Activated CD8-positive, alpha-beta memory T cell treated with anti-CD3 and anti-CD28 coated beads for 1 hour (primary cell): ENCODE measurements at places on chromosomes 12 and 14.

DNA sequence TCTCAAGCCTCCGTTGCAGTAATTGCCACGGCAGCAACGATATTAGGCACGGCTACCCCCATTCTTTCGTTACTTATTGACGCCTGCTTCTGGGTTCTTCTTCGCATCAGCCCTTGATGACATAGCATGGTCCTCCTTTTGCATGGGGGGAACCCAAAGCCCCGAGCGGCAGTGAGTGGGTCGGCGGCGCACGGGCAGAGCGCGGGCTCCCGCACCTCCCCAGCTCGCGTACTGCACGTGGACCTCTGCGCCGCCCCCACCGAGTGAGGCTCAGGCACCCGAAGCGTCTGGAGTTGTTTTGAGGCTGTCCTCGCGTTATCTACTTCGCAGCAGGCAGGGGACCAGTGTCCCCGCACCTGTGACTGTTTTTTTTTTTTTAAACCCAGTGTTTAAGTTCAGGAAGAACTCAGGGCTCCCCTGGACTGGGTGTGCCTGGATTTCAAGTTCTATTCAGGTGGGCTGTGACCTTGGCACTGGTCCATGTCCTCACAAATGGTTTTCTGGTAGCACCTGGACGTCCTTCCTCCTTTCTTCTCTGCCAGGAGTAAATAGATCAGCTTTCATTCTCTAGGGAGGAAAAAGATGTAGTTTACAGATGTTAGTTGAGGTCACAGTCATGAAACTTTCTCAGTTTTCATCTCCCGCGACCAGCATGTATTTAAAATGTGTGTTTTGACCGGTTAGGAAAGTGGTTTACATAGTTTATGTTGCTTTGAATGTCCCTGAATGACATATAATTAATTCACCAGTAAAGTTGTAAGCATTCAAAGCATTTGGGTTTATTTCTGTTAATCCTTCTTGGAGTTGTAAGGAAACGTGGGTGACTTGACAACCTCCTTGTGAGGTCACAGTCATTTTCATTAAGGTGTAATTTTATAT is 1.4 kb upstream of the FOXN4 start:
- DNase-seq = no peak

GRCh38 chr14:74308695-74309094 is 6.0 kb upstream of the ABCD4 start:
- no peak for DNase-seq

DNA sequence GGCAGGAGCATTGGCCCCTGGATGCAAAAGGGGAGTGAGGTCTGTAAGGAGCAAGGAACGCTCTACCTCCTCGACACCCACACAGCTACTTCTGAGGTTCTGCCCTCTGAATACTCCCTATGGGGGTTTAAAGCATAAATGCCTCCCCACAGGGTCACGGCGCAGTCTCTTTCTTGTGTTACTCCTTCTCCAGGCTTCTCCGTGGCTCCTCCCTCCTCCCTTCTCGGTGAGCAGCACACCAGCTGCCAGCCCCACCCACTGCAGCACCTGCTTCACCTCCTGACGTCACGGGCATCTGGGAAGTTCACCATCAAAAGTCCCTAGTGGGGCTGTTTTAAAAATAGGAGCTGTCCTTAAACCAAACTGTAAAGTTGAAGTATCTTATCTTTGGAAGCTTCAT is 67.3 kb downstream of the SPTB start:
- DNase-seq = no peak

- no peak for DNase-seq
These were observed 42.6 kb downstream of the TRAF3 start for GRCh38 chr14:102819747-102820330.

GRCh38 chr14:100837805-100838350 is 12.0 kb downstream of the MEG3 start:
- no peak for DNase-seq

DNA sequence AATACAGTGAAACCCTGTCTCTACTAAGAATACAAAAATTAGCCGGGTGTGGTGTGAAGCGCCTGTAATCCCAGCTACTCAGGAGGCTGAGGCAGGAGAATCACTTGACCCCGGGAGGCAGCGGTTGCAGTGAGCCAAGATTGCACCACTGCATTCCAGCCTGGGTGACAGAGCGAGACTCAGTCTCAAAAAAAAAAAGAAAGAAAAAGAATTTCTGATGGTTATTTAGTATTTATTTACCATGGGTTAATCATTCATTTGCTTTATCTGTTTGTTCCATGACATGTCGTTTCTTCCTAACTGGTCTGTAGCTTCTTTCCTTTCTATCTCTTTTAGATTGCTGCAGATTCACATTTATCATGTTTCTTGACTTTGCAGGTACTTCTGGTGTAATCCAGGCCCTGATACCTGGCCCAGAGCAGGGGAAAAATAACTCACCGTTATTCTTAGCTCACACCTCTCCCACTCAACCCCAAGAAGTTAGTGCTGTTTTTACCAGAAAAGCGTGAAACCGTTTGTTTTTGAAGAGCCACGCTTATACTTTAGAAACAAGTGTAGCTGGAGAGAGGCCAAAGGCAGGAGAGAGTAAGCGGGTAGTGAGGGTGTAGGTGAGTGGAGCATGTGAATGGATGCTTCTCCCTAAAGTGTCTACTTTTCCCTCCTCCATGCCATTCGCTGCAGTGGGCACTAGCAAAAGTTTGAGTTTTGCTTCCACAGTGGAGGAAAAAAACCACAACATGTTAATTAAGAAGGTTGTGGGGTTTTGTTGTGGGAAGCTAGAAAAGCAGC is 45.4 kb downstream of the SRGAP1 start:
- no peak for DNase-seq

DNA sequence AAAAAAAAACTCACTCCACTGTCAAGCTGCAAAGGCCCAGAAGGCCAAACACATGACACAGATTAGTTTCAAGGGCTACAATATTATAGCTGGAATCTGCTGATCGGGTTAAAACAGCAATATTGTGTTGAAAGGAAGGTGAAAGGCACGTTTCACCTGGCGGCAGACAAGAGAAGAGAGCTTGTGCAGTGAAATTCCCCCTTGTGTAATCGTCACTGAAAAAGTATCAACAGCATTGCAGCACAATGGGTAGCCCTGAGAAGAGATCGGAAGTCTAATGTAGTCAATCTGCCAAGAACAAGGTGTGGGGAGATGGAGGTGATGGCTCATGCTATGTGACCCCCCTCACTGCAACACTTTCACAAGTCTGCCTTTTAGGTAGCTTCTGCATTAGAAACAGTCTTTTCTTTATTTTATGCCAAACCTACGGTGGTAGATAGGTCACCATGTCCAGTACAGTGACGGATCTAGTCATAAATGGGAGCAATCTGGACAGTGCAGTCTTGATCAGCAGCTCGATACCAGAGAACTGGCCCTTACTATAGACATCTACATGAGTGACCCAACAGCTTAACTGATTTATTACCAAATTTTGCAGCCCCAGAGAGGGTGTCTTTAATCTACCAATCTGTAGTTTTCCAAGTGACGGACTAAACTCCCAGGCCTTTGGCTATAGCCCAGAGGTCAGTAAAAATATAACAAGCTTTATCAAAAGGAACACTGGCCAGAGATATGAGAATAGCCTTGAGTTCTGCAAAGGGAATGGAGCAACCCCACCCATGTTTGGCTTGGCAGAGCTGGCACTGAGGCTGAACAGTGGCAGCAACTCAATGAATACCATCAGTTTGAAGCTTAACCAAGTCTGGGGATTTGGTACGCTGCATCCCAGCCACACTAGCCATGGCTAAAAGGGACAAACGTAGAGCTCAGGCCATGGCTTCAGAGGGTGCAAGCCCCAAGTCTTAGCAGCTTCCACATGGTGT is 35.4 kb downstream of the SPTSSA start:
- DNase-seq = no peak

DNA sequence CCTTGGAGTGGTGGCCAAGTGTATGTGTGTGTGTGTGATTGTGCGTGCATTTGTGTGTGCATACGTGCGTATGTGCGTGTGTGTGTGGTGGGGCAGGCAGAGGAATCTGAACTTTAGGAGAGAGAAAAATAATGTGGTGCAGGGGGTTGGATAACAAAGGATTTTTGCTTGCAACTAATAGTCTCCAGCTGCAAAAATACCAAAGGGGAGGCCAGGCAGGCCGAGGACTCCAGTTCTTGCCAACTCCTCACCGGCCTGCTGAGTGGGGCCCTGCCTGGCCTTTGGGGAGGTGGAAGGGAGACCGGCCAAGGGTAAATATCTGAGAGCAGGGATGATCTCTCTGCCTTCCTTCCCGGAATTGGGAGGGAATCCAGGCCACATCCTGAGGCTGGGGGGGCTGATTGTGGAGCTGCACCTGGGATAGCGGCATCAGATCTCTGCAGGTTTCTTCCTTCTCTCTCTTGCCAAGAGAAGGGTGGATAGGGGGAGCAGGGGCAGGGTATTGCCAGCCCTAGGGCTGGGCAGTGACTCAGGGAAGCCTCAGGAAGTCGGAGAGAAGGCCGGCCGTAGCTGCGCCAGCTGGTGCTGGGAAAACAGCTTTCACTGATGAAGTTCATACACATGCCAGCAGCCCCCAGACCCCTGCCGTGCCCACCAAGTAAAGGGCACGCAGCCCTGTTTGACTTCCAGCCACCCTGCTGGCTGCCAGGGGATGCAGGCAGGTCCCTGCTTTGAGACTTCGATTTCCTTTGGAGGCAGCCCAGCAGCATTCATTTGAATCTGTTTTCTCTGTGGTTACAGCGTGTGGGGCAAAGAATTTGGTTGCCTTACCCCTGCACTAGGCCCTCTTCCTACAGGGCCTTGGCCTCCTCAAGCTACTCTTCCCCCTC is 4.6 kb upstream of the LRP1-AS start:
- DNase-seq = no peak

DNA sequence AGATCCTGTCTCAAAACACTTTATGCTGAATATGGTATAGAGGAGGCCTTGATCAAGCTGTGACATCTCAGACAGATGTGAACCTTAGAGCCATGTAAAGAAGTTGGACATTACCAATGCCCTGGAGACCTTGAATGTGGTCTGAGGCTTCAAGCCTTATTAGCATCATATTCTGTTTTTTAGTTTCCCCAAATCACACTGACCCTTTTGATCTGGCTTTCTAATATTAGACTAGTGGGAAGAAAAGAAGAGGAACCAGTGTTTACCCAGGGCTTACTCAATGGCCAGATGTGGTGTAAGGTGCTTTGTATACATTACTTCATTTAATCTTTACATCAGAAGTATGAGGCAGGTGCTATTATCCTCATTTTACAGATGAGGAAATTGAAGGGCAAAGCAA is 10.6 kb upstream of the TBPL2 start:
- no peak for DNase-seq

- DNase-seq = no peak
These were observed 98.8 kb downstream of the B4GALNT3 start for GRCh38 chr12:558580-558979.

- no peak for DNase-seq
These were observed 17.9 kb upstream of the CFAP54 start for GRCh38 chr12:96471368-96472050.

DNA sequence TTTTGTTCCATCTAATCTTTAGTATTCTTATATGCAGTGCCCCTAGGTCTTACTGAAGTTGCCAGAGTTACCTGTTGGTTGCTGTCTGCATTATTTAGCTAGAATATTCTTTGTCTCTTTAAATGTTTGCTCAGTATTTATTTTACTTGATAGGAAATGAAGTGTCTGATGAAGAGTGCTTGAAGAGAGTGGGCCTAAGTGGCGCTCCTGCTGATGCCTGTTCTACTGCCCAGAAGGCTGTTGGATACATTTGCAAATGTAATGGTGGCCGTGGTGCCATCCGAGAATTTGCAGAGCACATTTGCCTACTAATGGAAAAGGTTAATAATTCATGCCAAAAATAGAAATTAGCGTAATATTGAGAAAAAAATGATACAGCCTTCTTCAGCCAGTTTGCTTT is 18.9 kb downstream of the CMAS start:
- DNase-seq = no peak

DNA sequence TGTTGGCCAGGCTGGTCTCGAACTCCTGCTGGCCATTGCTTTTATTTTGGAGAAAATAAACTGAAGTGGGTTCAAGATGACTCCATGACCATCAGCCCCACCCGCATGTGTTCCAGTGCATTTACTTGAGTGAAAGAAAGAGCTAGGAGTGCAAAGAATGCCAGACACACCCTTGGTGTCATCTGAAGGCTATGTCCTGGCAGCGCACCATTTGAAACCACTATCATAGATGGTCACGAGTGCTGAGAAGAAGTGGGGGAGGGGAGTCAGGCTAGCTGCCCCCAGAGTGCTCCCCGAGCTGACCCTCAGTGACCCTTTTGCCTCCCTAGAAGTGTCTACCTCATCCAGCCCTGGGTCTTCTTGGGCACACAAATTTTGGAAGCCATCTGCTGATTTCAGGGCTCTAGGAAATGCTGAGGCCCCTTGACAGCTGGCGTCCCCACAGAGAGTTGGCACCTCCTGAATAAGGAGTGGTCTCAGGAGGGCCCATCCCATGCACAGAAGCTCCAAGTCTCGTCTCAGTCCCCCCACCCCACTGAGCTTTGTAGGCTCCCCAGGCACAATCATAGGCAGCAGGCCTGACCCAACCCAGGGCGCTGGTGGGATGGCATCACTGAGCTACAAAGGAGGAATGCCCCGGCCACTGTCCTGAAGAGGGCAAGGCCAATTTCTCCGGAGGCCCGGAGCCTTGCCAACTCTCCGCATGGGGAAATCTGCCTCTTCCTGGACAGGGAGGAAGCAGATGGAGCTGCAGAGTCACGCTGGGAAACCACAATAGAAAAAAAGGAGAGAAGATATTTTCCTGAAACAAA is 28.0 kb downstream of the PXN start:
- no peak for DNase-seq

- DNase-seq = peak; percentile 81
These were observed 21.1 kb downstream of the PRKCH start for GRCh38 chr14:61342486-61342885.

DNA sequence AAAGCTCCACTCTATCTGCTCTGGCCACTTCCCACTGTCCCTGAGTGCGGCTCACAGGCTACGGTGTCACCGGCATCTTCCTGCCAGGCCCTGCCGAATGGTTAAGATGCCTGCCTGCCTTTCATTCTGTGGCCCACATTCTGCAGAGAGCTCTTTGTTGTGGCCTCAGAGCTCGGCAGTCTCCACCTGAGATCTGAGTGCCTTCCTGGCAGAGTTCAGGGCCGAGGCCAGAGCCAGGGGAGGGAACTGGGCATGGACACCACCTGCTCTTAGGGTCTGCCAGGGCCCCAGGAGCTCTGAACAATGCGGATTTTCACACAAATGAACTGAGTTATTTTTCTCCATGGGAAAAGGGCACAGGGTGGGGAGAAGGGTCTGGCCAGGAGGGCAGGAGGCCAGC is 127.2 kb downstream of the RBM19 start:
- DNase-seq = no peak
